Stimulated activated CD4-positive, alpha-beta T cell treated with anti-CD3 and anti-CD28 coated beads, Interleukin-12 subunit alpha, Interleukin-12 subunit beta, amount 100 ng/mL, for 4 hours (primary cell): ENCODE measurements at places on chromosomes 4 and X.

DNA sequence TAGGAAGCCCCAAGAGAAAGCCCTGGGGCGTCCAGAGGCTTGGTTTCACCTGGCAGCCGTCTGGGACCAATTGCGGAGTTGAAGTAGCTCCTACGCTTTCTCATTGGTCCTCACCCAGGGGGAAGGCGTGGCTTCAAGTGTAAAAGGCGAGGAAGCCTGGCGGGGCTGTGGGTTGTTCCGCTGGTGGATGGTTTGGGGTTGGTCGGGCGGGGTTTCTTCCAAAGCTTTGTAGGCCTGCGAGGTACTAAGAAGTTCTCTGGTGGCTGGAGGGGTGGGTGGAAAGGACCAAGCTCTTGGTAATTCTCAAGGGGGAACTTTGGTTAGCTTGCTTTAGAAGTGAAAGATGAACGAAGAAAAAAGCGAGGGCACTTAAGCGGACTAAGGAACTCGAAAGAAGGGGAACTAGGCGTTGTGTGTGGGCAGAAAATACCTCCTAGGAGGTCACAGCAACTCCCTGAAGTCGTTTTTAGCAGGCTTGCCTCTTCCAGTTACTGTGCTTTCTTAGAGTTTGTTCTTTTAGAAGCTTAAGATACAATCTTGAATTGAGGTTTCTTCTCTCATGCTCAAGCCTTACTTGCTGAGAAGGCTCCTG is 36.6 kb downstream of the CCNG2 start:
- peak; percentile 59 for DNase-seq

- DNase-seq: no peak
Measured at GRCh38 chr4:971666-972500, 1.5 kb downstream of the DGKQ start.

GRCh38 chrX:119442286-119442685 is 26.0 kb upstream of the SLC25A5 start:
- DNase-seq: no peak

DNA sequence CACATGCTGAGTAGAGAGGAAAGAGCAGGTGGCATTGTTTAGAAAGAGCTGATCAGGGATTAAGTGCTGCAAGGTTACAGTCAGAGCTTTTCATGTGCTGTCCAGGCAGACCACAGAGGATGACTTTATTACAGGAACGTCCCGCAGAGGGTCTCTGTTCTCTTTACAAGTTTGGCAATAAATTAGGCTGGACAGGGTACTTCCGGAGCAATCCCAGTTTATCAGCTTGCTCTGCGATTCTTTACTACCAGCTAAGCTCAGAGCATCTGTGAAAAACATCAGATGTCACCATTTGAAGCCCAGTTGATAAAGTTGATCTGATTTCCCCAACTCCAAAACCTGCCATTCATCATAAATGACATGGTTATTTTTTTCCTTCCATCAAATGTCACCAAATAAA is 633.1 kb downstream of the NLGN4X start:
- no peak for DNase-seq

GRCh38 chr4:142044271-142044670 is 407.9 kb downstream of the IL15 start:
- no peak for DNase-seq

GRCh38 chrX:143500751-143501150 is 16.5 kb downstream of the SPANXN3 start:
- no peak for DNase-seq

DNA sequence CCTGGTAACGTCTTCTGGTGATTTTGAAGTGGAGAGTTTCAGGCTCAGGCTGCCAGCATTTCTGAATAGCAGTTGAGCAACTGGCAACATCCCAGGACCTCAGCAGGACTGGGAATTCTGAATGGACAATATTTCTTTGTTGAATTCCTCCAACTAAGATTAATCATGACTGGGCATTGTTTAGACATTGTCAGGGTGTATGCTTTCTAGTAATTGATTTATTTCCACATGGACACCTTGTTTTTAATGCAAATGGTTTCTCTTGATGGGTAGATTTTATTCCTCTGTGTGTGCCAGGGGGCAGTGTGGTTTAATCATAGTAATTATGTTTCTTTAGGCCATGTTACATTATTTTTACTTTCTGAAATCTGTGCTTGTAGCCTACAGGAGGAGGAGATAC is 1004.7 kb upstream of the LCORL start:
- no peak for DNase-seq

DNA sequence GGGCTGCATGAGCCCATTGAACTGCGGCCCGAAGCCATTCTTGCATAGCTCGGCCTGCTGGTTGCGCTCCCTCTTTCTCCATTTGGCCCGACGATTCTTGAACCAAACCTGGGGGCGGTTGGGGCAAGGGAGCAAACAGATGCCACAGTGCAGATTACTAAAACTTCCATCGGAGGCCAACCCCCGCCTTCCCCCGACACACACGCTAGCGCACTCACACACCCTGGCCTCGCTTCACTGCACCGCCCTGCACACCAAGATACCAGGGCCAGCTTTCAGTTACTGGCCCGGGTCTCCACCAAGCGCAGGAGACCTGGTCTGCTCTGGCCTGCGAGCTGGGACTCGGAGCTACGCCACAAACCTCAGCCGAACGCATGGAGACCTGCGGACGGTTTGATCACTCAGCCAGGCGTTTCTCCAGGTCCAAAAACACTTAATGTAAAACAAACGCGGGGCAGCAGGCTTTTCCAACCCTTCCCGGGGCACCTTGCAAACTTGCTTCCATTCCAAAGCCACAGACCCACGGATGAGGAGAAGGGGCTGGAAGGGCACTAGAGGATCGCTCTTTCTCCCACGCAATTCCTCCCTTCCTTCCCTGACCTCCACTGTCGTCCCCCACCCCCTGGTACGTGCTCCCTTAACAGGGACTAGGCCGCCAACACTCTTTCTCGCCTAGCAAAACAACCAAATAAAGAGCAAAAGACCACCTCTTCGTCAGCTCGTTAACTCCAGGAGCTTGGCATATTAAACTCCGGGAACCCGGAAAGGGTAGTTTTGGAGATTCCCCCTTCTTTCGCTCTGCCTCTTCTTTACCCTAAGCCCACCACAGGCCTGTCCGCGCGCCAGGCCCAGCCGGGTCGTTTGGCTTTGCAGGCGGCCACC is 4.1 kb downstream of the PITX2 start:
- no peak for DNase-seq

- no peak for DNase-seq
Measured at GRCh38 chr4:187603093-187604025, 392.2 kb upstream of the ZFP42 start.

- DNase-seq: no peak
Measured at GRCh38 chr4:1367230-1367935, 20.4 kb downstream of the UVSSA start.

GRCh38 chr4:105234582-105234981 is 87.9 kb downstream of the TET2 start:
- no peak for DNase-seq

- no peak for DNase-seq
Measured at GRCh38 chrX:77960567-77960966, 8.9 kb downstream of the PGAM4 start.

DNA sequence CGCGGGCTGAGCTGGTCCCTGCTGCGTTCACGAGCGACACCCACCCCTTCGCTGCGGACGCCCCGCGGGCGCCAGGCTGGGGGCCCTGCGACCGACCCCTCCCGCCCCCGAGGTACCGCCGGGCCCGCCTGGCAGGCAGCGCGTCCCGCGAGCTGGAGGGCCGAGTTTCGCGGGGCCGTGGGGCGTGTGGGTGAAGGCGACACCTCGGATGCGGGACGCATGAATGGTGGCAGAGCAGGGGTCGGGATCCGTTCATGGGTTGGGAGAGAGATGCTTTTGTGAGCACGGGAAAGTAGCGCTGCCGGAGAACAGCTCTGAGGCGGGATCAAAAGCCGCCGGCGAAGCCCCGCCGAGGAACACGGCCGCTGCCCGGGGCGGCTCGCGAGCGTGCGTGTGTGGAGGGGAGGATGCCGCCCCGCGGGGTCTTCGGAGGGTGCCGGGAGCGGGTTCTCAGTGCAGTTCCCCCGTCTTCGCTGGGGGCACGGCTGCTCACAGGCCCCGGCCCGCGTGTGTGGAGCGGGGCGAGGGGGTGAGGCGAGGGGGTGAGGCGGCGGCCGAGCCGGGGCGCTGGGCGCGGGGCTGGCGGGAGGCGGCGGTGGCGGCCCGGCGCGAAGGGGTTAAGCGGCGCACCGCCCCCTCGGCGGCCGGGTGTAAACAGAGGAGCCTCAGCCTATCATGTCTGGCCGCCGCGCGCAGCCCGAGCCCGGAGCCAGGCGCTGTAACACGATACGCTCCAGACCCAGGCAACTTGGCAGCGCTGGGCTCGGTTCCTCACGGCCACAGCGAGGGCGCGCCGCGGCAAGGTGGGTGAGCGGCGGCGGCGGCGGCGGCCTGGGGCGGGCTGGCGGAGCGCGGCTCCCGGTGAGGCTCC is 205.3 kb downstream of the TENM3 start:
- DNase-seq: peak; percentile 46

- no peak for DNase-seq
Measured at GRCh38 chr4:20662851-20663250, 37.4 kb upstream of the PACRGL start.

DNA sequence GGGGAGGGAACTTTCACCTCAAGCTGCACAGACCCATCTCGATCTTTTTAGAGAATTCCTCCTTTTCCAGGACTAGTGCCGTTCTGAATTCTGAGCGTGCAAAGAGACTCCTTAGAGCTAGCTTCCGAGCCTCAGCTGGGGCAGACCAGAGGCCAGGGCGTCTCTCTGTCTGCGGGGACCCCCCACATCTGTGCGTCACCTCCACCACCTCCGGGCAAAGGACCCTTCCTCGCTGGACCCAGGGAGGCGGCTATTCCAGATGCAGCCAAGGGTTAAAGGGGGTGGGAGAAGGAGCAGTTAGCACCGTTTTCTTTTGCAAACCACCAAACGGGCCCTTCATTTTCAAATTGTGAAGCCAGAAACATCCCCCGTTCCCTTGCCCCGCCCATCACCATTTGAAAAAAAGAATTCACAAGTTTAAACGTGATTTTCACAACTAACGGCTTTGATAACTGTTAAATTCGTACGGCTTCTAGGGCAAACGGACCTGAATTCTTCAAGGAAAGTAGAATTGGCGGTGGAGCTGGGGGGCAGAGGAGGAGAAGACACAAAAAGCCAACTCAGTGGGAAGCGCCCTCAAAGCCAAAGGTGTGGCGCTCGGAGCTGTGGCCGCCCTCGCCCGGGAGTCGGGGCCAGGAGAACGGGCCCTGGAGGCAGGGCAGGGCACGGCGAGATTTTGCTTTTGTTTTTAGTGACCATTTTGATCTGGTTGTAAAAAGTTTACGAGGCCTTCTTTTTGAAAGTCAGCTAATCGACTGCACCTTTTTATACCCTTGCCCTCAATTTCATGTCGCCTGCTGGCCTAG is 3.3 kb upstream of the PDGFRA start:
- DNase-seq: no peak

DNA sequence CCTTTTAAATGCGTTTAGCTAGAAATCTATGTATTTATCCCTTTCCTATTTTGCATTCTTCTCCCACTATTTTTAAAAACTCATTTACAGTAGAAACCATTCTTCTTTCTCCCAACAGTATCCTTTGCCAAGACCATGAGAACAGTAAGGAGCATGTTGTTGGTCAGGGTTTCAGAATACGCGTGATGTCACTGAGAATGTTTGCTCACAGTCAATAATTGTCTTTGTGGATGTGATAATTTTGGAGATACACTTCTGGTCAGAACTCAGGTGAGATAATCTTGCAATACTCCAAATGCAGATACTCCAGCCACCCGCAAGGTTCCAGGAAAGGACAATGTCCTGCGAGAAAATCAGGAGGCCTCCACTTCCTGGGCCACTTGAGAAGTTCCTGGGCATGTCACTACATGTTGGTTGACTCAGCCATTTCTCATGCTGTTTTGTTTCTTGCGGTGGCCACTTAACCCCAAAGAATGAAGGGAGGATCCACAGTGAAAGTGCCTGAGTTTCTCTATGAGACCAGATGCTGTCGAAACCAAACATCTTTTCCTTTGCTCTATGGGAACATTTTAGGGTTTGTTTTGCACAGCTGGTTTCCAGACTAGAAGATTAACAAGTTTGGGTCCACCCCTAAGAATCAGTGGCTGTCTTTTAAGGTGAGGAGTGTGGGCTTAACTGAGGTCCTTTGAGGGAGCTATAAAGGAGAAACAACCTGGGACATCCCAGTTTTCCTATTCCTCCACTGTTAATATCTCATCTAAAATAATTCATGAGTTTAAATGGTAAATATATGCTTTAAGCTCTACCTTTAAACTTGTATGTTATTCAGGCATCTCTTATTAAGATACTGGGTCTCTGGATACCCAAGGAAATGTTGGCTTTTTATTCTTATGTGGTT is 116.0 kb downstream of the SOWAHB start:
- DNase-seq: no peak

- no peak for DNase-seq
Measured at GRCh38 chr4:186701273-186701672, 22.4 kb downstream of the FAT1 start.

DNA sequence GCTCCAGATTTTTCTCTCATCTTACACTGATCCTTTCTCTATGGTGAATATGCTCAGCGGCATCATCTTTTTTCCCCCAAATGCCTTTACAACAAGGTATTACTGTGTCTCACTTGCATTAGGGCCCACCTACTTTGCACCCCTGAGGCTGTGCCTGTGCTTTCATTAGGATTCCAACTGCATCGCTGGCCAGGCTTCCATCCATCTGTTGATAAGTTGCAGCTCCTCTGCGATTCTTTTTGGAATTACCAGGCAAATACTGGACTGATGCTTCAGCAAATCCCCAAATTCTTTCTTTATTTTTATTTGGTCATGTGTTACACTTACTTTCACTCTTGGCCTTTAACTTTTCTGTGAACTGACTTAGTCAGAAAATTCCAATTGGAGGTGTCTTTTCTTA is 77.3 kb downstream of the AFF2 start:
- DNase-seq: no peak

GRCh38 chrX:96140796-96141195 is 543.8 kb upstream of the DIAPH2 start:
- DNase-seq: no peak
